ENCODE measurements at places on chromosomes 4 and X.

DNA sequence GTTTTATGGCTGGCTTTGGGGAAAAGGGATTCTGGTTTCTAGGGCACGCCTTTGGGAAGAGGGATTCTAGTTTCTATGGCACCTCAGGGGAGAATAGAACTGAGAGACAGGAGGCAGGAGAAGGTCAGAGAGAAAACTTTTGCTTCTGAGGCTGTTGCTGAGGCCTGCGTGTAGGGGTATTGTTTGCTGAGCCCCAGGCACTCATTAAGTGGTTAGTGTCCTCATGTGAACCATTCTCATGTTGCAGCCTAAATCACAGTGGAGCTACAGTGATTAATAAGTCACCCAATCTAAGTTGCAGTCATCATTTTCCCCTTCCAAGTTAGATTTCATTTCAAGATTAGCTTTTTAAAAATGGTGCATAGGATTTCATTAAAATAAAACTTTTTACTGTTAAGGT, 29.0 kb downstream of the VCX3A start:
- no peak for DNase-seq

DNA sequence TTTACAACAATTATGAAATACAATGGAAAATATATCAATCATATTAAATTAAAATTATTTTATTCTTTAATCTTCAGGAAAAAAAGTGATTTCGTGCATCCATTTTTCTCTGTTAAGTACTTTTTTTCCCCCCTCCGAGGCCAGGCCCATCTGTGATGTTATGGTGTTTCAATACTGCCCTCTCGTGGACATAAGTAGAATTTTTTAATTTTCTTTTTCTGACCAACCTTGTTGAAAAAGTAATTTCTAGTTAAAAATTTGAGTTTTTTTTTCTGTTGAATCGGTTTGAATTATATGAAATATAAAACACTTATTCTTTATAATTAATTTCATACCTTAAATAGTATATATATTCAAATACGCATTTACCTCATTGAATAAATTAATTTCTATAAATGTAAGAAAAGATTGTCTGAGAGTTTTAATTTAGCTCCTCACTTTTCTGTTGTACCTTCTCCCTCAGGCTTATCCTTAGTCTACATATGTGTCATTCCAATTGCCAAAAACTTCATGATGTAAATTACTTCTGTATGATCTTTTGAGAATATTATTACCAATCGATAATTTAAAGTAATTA, 175.8 kb upstream of the TECRL start:
- peak; percentile 5 for DNase-seq

GRCh38 chr4:89535251-89535650, 227.7 kb upstream of the GPRIN3 start:
- no peak for DNase-seq

- DNase-seq, result no peak
Measured at GRCh38 chr4:24910499-24910898, 2.3 kb downstream of the CCDC149 start.

- no peak for DNase-seq
Measured at GRCh38 chr4:14835288-14835687, 167.0 kb upstream of the CPEB2 start.

- DNase-seq, result peak; percentile 13
Measured at GRCh38 chrX:291411-291901, 10.3 kb downstream of the PLCXD1 start.

DNA sequence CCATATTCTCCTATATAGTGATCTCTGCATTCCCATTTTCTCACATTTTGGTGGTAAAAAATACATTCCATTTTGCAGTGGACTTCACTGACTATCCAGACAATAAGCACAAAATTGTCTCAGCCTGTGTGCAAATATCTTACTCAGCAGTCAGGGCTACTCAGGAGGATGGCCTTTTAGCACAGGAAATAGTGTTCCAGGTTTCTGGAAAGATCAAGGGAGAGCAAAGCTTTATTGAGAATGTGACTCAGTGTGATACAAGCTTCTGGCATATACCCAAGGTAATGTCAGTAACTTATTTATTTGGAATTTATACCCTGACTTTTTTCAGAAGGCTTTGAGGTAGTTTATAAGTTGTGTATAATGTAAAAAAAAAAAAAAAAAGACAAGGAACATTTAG, 233.4 kb downstream of the TEX13A start:
- no peak for DNase-seq

- DNase-seq, result peak; percentile 6
Measured at GRCh38 chrX:136450050-136450830, 37.5 kb upstream of the BRS3 start.

DNA sequence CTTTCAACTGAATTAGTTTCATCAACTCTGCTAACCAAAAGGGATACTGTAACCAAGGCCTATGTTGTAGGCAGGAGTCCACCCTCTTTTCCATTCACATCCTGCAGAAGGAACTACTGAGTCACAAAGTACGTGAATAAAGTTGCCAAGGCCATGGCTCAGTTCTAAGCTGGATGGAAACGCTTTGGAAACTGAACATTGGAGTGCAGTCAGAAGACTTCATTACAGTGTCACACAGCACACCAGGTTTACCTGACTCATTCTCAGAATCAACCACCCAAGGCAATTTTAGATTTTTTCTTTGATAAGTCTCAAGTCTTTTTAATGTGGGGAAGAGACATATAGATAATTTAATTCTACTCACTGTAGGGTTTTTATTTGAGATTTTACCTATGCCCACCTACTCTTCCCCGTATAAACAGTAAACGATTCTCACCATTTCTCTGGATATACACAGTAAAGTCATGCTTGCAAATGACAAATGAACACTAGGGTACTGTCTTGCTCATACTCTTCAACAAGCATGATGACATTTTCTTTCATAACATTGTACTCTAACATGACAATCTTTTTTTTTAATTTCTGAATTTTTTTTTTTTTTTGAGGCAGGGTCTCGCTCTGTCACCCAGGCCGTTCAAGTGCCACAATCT, 58.9 kb upstream of the RBM47 start:
- DNase-seq, result no peak

DNA sequence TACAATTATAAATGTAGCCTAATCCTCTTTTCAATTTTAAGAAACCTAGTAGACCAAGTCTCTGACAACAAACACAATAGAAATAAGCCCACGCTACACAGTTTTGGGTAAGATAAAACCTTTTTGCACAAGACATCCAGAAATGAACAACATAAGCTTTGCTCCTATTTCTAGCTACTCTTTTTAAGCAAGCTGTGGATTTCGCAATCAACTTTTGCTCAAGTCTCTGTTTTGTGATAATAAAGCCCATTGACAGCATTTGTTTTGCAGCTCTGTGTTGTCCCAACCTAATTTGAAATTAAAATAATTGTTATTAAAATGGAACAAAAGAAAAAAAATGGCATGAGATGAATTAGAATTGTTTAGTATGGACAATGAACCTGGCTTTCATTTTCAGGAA, 287.9 kb upstream of the PUDP start:
- DNase-seq, result no peak

- DNase-seq, result no peak
Measured at GRCh38 chr4:26268246-26268645, 52.6 kb upstream of the RBPJ start.

DNA sequence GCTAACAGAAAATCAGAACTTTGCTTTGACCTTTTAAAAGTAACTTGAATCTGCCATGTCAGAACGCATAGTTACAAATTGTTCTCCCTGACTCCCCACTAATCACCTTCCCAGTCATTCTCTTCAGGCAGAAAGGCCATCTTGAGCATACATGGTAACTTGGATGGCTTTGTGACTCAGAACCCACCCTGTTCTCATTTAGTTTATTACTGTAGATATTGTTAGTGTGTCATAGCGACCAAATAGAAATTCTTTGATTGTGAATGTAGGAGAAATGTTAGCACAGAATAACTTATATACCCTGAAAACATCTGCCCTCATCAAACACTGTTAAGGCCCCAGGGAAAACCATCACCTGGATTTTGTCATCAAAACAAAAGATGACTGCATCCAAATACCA, 382.0 kb downstream of the MAGEB5 start:
- no peak for DNase-seq

DNA sequence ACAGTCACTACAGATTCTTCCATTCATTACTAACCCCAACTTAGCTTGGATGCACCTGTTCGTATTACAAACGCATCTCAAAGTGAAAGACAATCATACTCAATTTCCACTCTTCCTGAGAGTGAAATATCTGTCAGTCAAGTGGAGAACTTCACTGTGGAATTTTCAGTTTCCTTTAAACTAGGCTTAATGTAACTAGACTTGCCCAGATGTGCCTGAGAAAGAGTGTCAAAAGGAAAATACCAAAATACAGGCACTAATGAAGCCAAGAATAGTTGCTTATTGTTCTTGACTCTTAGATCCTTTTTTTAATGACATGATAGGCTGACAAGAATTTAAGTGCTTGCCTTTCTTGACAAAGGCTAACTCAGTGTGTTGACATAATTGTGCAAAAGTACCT, 72.4 kb upstream of the NR3C2 start:
- no peak for DNase-seq

- peak; percentile 10 for DNase-seq
Measured at GRCh38 chr4:47662975-47663374, 174.9 kb downstream of the CORIN start.

- peak; percentile 26 for DNase-seq
Measured at GRCh38 chr4:2289955-2290333, 28.0 kb upstream of the MXD4 start.

- DNase-seq, result no peak
Measured at GRCh38 chrX:104411800-104412199, 154.2 kb upstream of the IL1RAPL2 start.

DNA sequence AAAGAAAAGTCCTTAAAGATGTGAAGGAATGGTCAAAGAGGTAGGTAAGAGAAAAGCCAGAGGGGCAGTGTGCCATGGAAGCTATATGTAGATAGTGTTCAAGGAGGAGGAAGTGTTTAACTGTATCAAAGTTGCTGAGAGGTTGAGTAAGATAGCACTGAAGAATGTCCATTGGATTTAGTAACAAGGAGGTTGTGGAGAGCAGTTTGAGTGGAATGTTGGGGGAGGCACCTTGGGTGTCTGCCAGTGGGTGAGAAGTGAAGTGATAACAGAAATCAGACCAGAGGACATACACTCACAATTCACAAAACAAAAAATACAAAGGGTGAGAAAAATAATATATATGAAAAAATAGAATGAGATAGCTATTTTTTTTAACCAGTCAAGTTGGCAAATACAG, 121.3 kb upstream of the AMOT start:
- DNase-seq, result no peak

DNA sequence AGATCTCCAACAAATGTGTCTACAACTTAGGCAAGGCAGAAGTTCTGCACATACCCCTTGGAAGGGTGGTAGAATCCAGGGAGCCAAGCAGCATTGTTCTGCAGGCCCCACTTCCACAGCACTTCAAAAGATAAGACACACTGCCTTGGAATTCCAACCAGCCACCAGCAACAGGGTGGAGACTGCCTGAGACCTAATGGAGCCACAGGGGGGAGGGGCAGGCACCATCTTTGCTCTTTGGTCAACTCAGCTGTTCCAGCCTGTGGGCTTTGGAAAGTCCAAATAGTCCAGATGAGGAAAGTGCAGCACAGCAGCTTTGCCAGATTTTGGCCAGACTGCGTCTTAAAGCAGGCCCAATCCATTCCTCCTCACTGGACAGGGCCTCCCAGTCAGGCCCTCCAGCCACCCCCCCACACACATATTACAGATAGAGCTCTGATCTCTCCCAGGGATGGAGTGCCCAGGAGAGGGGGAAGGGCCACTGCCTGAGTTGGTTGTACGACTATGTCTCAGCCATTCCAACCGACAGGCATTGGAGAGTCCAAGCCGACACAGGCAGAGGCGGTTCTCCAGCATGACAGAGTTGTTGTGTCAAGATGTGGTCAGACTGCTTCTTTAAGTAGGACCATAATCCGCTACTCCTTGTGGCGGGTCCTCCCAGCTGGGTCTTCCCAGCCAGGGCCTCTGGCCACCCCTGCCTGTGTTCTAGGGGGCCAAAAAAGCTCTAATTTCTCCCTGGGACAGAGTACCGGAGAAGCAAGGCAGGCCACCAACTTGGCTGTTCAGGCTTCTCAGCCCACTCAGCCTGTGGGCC, 42.5 kb upstream of the ANTXR2 start:
- no peak for DNase-seq

GRCh38 chrX:20240201-20240600, 26.5 kb downstream of the RPS6KA3 start:
- no peak for DNase-seq

DNA sequence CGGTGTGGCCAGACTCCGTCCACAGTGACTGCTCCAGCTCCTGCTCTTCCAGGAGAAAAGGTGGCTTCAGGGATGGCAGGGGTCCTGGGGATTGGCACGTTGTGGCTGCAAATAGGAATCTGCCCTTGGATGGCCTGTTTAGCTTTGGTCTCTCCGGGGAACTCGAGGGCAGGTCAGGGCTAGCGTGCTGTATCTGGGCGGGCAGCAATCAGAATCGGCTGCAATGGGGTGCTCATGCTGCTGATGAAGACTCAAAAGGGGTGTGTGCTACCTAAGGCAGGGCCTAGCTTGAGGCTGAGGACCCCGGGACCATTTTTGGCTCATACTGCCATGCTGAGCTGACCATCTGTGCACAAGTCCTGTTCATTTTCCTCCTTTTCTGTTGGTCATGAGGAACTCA, 51.3 kb downstream of the RGS12 start:
- DNase-seq, result no peak

GRCh38 chr4:138815811-138816210, 199.8 kb upstream of the NOCT start:
- no peak for DNase-seq

GRCh38 chr4:22482250-22483127, 33.4 kb downstream of the ADGRA3 start:
- DNase-seq, result no peak

- no peak for DNase-seq
Measured at GRCh38 chrX:65488495-65488894, 46.1 kb downstream of the LAS1L start.

DNA sequence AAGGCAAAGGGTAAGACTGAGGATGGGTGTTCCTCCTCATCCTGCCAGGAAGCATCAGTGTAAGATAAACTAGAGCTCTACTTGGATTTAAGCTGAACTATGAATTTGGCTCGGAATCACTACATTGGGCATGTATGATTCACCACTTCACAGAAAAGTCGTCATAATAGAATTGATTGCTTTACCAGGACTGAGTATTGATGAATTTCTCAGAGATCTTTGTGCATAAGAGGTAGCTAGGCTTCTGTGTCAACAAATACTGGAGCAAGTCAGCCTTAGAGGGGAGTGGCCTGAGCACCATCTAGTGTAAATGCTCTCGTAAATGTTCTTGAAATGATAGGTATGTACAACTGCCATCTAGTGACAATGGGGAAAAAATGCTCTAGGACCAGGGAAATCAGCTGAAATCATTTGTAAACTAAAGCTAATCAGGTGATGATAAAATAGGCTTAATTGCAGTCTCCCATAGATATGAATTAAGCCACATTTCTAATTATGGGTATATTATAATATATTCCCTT, 309.5 kb upstream of the FMR1 start:
- no peak for DNase-seq

DNA sequence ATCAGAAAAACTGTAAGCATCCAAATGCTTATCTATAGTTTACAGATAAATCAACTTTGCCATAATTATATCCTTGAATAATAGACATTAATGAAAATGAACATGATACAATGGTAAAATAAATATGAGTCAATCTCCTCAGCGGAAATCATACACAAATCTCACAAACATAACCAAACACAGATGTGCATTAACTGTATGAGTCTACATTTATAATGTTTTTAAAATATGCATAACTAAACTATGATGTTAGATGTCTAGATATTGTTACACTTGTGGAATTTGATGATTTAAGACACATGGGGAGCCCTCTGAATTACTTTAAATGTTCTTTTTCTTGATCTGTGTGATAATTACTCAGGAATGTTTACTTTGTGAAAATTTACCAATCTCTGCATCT, 951.2 kb downstream of the TECRL start:
- DNase-seq, result no peak

- no peak for DNase-seq
Measured at GRCh38 chr4:171814545-171814944, 1.3 kb downstream of the GALNTL6 start.

Data from H7 (cell line).